Spinal cord (tissue), 10 donors: ENCODE measurements at places on chromosomes 12 and 14.

- DNase-seq: no peak
- no peaks in the 10 kb centered on the region for H3K4me1 ChIP-seq
- H3K36me3 ChIP-seq: no peaks in the 10 kb centered on the region
- H3K4me3 ChIP-seq: no peak overlapping the region
- H3K27ac ChIP-seq: no peak overlapping the region
These were observed 255.6 kb downstream of the NRXN3 start for GRCh38 chr14:78425782-78426181.

- H3K4me1 ChIP-seq: peaks cover 58% of the 10 kb centered on the region
- peaks cover 24% of the 10 kb centered on the region for H3K36me3 ChIP-seq
- no peak for DNase-seq
- peak overlapping the region; percentile 42 for H3K27ac ChIP-seq
- H3K4me3 ChIP-seq: no peak overlapping the region
These were observed 1.0 kb upstream of the GPD1 start for GRCh38 chr12:50102646-50103309.

GRCh38 chr12:26399381-26399780, 204.0 kb downstream of the SSPN start:
- no peak for DNase-seq
- peaks cover 3% of the 10 kb centered on the region for H3K36me3 ChIP-seq
- H3K4me3 ChIP-seq: no peak overlapping the region
- H3K27me3 ChIP-seq: no peaks in the 10 kb centered on the region

GRCh38 chr12:30926243-30927221, at the start of gene TSPAN11:
TSS of gene TSPAN11 (plus strand) at chr12:30926748. CDS start at chr12:30953992, 27,244 bp downstream.
- peak within 1 kb of the TSS; percentile 22 for H3K27ac ChIP-seq
- H3K27me3 ChIP-seq: no peaks in the 10 kb centered on the region

- no peak overlapping the region for H3K27ac ChIP-seq
- no peak overlapping the region for H3K4me3 ChIP-seq
- peaks cover 42% of the 10 kb centered on the region for H3K36me3 ChIP-seq
- H3K27me3 ChIP-seq: no peaks in the 10 kb centered on the region
- H3K4me1 ChIP-seq: peaks cover 11% of the 10 kb centered on the region
- DNase-seq: no peak
These were observed 8.0 kb downstream of the CSRNP2 start for GRCh38 chr12:51075390-51075789.

DNA sequence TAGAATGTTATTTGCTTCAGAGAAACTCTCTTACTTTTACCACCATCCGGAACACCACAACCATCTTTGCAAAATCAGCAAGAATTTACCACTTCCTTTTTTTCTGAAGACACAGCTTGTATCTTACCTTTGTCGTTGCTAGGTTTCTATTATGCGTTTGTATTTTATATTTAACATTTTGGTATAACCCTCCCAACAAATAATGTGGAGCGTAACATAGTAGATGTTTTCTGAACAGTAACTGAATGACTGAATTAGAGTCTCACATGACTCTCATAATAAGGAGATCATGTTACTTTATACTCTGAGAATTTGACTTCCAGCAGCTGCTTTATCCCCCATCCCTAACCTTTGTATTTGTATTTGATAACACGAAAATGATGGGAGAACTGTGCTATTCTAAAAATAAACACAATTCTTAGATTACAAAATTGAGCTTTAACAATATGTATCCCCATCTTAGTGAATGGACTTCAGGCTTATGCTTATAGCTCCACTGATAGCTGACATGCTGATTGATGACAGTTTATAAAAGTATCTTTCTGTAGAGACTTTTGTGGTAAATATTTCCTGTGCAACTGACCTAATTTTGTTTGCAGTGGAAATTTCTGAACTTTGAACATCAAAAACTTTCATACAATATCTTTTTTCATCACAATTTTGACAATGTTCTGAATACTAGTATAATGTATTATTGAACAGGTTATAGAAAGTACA, 7.9 kb upstream of the KLRB1 start:
- no peaks in the 10 kb centered on the region for H3K4me1 ChIP-seq
- H3K27ac ChIP-seq: no peak overlapping the region
- H3K27me3 ChIP-seq: no peaks in the 10 kb centered on the region
- DNase-seq: no peak

GRCh38 chr12:4169531-4169930, 104.0 kb upstream of the CCND2 start:
- no peak overlapping the region for H3K4me3 ChIP-seq
- H3K4me1 ChIP-seq: peaks cover 9% of the 10 kb centered on the region
- DNase-seq: no peak
- no peak overlapping the region for H3K27ac ChIP-seq
- no peaks in the 10 kb centered on the region for H3K27me3 ChIP-seq

- no peaks in the 10 kb centered on the region for H3K36me3 ChIP-seq
- H3K4me1 ChIP-seq: no peaks in the 10 kb centered on the region
- DNase-seq: no peak
- no peak overlapping the region for H3K27ac ChIP-seq
These were observed 1165.4 kb downstream of the TMEM121 start for GRCh38 chr14:106691601-106692291.

- H3K4me3 ChIP-seq: no peak overlapping the region
- DNase-seq: no peak
- H3K36me3 ChIP-seq: no peaks in the 10 kb centered on the region
- no peaks in the 10 kb centered on the region for H3K4me1 ChIP-seq
- H3K27me3 ChIP-seq: no peaks in the 10 kb centered on the region
- no peak overlapping the region for H3K27ac ChIP-seq
These were observed 86.5 kb downstream of the PPM1H start for GRCh38 chr12:62848418-62848817.

DNA sequence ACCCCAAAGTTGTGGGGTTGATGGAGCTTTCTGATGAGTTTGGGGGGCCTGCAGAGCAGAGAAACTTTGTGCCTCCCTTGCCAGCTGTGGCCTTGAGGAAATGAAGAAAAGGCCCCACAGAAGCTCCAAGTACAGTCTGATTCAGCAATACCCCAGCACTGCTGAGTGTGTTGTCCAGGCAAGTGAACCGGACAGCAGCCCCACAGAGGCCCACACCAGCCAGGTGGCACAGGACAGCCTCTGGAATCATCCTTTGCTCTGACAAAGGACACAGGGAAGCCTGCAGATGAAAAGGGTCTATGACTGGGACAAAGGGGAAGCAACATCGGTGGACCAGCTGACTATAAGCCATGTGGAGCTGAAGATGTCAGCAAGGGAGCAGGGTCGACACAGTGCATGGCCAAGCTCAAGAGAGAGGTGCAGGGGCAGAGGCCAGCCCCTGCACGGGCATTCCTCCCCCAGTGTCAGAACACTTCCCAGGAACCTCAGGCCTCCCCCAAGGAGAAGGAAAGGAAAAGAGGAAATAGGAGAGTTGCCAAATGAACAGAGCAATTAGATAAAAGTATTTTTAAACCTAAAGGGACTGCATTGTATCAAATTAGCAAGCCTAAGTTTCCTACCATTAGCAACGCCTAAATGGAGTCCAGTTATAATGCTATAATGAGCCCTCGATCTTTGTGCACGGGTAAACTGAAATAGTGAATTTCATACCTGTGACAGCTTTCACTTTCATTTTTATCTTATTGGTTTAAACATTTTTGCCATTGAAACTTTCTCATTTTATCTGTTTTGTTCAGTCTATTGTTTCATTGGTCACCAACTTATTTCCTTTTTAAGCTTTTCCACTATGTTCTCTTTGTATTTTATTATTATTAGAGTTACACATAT, 46.3 kb upstream of the PTGDR start:
- H3K27me3 ChIP-seq: no peaks in the 10 kb centered on the region
- DNase-seq: no peak
- no peak overlapping the region for H3K4me3 ChIP-seq
- H3K4me1 ChIP-seq: no peaks in the 10 kb centered on the region

DNA sequence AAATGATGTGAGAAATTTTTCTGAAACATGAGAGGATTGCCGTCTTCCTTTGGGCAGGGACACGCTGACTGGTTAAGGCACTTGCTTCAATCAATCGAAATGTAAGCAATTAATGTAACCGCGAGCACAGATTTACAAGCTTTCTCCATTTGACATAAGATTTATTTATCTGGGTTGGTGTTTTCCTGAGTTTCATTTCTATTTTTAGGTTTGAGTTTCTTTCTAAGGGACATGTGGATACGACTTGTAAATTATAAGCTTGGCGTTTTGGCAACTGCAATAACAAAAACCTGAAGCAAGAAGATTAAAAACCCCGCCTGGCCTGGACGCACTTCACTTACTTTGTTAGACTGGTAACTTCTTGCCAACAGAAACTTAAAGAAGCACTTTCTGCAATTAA, 20.3 kb upstream of the SINHCAF start:
- no peak overlapping the region for H3K4me3 ChIP-seq
- no peaks in the 10 kb centered on the region for H3K27me3 ChIP-seq
- DNase-seq: no peak
- H3K36me3 ChIP-seq: no peaks in the 10 kb centered on the region
- H3K4me1 ChIP-seq: no peaks in the 10 kb centered on the region

GRCh38 chr12:125533434-125534029, 468.3 kb downstream of the AACS start:
- H3K27ac ChIP-seq: no peak overlapping the region
- peaks cover 40% of the 10 kb centered on the region for H3K4me1 ChIP-seq
- peaks cover 2% of the 10 kb centered on the region for H3K27me3 ChIP-seq
- DNase-seq: no peak
- H3K4me3 ChIP-seq: no peak overlapping the region

DNA sequence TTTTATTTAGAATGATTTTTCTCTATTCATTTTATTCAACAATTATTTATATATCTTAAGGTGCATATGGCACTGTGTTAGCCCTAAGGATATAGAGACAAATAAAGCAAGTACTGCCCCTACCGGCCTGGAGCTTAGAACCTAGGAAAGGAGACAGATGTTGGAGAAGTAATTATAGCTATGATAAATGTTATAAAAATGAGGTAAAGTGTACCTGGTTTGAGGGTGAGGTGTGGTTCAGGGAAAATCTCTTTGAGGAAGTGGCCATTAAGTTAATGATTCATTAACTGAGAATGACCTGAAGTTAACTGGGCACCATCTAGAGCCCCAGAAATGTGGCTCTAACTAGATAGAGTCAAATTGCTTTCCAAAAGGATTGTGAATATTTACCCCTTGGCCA, 31.9 kb downstream of the CDKL1 start:
- H3K27ac ChIP-seq: no peak overlapping the region
- DNase-seq: no peak
- H3K27me3 ChIP-seq: no peaks in the 10 kb centered on the region
- H3K4me3 ChIP-seq: no peak overlapping the region
- H3K4me1 ChIP-seq: no peaks in the 10 kb centered on the region

DNA sequence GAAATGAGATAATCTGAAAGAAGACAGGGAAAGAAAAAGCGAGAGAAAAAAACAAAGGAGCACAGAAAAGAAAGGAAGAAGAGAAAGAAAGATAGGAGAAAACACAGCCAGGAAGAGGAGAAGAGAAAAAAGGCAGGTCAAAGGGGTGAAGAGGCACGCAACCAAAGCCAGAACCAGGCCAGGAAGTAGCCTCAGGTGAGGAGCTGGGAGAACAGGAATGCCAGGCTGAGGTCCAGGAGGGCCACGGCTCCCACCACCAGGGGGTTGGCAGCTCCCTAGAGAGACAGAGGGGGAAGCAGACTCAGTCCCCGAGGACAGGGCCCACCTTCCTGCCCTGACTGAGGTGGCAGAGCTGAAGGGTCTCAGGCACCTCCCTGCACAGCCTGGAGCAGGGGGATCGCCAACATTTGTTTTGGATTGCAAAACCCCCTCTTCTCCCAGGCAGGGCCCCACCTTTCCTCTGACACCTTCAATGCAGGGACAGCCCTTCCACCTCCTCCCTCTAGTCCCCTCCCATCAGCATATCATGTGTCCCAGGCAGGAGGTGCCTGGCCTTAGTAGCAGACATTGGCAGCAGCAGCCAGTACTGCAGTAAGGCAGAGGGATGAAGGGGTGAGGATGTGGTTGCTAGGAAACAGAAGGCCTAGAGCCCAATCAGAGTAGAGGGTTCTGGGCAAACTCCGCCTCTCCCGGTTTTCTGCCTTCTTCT, 2.0 kb upstream of the AP1G2 start:
- H3K4me1 ChIP-seq: peaks cover 79% of the 10 kb centered on the region
- peak overlapping the region; percentile 40 for H3K27ac ChIP-seq
- no peak overlapping the region for H3K4me3 ChIP-seq
- H3K27me3 ChIP-seq: no peaks in the 10 kb centered on the region
- DNase-seq: peak; percentile 38
- H3K36me3 ChIP-seq: peaks cover 35% of the 10 kb centered on the region

DNA sequence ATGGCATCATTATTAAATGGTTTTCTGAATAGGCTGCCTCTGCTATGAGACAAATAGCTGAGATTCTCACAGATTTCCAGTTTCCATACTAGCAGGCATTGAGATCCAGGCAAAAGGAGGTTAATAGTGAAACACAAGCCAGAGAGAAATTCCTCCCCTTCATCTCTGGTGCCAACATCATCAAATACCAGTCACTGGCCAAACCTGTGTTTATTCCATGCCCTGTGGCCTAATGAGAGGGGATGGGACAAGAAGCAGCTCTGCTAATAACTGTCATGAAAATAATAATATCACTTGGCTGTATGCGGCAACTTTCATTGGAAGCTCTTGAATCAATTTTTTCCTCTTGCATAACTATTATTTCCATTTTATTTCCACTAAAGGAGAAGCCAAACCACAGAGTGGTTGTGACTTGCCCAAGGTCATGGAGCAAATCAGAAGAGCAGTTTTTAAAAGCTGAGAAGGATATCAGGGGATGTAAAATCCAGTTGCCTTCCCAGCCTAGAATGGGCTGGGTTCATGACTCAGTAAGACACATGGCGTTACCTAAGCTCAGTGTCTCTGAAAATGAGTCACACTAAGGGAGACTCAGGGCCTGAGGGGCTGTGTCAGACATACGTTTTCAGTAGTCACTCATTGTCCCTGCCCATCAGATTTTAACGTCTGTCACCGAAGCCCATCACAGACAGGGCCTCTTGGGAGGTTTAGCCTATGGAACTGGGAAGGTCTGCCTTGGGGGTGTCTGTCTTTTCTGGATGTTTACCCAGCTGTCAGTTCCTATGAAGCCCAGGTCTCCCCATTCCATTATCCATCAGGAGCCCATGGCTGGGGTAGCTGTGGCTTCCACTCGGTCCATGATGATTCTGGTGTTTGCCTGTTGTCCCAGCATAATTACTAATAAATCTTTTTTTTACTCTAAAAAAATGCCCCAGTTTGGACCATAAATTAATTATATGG, 208.8 kb upstream of the EEA1 start:
- no peaks in the 10 kb centered on the region for H3K36me3 ChIP-seq
- H3K27ac ChIP-seq: no peak overlapping the region
- no peaks in the 10 kb centered on the region for H3K27me3 ChIP-seq
- DNase-seq: no peak
- no peaks in the 10 kb centered on the region for H3K4me1 ChIP-seq

DNA sequence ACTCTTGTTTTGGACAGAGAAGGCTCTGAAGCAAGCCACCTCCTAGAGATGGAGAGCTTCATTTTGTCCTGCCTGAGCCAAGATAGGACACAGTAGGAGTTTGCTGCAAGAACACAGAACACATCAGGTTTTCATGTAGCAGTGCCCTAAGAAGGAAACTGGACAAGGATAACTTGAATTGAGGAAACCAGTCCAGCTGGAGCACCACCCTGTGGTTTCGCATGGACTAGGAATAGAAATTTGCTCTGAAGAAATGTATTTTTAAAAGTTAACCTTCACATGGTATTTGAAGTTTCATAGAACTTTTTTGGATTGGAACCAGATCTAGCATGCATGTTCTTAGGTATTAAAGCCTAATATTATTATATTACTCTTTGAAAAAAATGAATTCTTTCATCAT, 68.8 kb downstream of the RERG start:
- DNase-seq: no peak
- no peaks in the 10 kb centered on the region for H3K4me1 ChIP-seq
- no peaks in the 10 kb centered on the region for H3K36me3 ChIP-seq
- no peak overlapping the region for H3K27ac ChIP-seq
- no peak overlapping the region for H3K4me3 ChIP-seq
- H3K27me3 ChIP-seq: no peaks in the 10 kb centered on the region

GRCh38 chr12:81644503-81644902, 114.6 kb downstream of the PPFIA2 start:
- H3K4me1 ChIP-seq: no peaks in the 10 kb centered on the region
- DNase-seq: peak; percentile 70
- H3K27ac ChIP-seq: no peak overlapping the region
